H54 (cell line): ENCODE measurements at places on chromosomes 2 and 18.

- no peak for DNase-seq
Measured at GRCh38 chr2:122136056-122136455, 380.6 kb downstream of the TSN start.

DNA sequence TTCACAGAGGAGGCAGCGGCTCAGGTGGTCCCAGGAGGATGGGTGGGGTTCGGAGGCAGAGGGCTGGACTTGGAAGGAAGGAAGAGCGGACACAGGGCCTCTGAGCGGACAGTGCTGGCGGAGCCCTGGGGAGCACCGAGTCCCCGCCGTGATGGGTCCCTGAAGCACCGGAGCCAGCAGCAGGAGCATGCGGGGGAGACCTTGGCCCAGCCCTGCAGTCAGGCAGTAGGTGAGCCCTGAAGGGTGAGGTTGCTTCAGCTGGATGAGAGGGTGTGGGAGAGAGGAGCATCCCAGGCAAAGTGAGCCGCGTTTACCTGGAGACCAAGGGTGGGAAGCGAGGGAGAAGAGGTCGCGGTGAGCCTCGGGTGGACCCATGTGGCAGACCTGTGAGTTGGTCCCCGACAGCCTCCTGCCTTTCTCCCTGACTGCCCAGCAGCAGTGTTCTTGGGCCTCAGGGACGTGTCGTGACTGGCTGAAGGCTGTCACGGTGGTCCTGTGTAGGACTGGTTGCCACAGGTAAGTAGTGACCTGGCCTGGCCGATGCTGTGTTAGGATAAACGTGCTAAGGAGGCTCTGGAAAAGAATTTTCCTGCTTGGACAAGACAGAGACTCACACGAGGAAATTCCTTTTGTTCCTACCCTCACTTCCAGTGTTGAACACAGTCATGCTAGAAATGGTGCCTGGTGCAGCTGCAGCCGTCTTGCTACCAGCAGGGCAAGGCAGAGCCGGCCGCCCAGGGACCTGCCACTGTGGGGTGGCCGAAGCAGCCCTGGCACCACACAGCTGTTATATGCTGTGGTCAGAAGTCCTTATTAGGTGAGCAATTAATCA lies 73.0 kb downstream of the RRM2 start:
- DNase-seq = no peak

GRCh38 chr2:71786291-71787107 lies 333.1 kb downstream of the DYSF start:
- DNase-seq = no peak

GRCh38 chr2:197198890-197199289 lies 111.7 kb downstream of the ANKRD44 start:
- DNase-seq = no peak

GRCh38 chr2:216073773-216074172 lies 7.8 kb downstream of the PECR start:
- no peak for DNase-seq

DNA sequence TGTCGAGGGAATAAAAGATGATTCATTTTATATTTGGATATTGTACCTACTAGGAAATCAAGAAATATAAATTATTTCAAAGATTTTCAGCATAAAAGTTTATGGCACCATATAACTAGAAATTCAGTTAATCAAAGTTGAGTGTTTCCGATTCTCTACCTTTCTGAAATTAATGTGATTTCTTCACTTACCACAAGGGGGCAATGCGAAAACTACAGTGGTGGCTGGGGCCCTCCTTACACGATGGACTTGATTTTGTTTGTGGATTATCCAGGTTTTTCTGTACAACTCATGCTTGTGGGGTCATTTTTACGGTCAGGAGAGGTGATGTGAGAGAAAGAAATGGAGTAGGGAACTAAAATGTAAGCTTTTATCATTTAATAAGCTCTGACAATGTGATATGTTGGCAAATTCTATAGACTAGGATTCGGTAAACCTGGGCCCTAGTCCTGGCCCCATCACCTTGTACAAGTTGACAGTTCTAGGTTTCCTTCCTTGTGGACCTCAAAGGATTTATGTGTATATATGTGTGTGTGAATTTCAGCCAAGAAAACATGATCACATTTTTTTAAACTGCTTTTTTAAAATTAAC lies 47.6 kb downstream of the G6PC2 start:
- DNase-seq = no peak

DNA sequence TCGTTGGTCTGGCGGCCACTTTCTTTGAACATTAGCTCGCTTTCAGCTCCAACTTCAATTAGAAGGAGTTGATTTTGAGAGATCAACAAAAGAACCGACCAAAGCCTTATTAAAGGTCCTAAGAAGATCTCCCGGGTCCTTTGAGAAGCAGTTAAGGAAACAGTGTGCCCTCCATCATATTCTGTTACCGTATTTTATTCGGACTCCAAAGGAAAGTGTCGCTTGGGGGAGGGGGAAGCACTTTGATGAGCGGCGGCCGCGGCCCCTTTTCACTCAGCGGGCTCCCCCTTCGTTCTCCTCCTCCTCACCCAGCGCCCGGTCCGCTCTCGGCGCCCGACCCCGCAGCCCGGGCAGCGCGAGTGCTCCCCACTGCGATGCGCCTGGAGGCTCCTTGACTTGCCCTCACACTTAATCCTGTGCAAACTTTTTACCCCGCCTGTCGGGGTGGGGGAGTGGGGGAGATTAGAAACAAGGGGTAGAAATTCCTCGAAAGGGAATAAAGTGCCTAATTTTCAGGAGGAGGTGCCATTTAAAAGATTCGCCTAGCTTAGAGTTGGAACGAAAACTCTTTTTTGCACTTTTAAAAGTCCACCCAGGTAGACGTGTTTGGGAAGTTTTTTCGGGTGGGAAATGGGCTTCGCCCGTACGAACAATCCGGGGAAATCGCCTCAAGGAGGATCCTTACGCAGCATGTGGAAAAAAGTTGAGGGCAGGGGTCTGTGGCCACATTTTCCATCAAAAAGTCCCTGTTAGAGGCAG lies 1.2 kb upstream of the OTX1 start:
- DNase-seq = no peak

- DNase-seq = no peak
Measured at GRCh38 chr2:104854498-104855220, 744 bp downstream of the POU3F3 start.

DNA sequence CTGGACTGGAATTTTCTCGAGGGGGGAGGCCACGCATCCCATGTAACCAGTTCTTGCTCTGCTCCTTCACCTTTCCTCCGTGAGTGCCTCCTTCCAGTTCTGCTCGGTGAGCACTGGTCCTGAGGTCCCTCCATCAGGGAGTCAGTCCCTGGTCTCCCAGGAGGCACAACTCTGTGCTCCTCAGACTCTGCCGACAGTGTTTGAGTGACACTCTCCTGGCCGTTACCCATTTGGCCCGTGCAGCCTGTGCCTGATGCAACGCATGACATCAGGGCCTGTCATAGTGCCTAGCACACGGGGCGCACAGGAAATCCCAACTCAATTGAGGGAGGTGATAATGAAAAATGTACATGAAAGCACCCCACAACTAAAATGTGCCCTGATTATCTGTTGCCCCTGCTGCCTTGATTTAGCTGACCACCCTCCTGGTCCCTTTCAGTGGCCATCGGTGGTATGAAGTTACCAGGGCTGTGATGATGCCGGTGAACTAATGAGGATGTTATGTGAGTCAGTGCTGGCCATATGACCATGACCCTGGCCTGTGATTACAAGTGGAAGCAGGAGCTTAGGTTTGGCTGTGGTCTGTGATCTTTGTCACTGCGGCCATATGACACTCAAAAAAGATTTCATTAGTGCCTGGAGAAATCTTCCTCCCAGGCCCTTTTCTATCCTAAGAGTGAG lies 144.6 kb downstream of the TDRD15 start:
- no peak for DNase-seq

- no peak for DNase-seq
Measured at GRCh38 chr2:149019768-149020167, 18.7 kb upstream of the LYPD6B start.

- DNase-seq = no peak
Measured at GRCh38 chr2:22995576-22995975, 389.4 kb upstream of the KLHL29 start.

DNA sequence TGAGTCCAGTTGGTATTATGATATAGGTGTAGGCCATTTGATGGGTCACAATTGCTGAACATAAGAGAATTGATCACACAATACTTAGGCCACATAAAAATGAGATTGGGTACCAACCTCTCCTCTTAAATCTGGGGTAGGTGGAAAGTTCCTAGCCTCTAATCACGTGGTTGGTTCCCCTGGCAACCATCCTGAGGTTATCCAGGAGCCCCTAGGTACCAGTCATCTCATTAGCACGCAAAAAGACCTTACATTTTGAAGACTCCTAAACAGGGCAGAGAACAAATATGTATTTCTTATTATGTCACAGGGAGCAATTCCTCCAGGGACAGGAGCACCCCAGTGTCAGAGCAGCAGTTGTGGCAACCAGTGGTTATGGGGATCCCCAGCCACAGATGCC lies 12.7 kb upstream of the SELENOI start:
- no peak for DNase-seq

DNA sequence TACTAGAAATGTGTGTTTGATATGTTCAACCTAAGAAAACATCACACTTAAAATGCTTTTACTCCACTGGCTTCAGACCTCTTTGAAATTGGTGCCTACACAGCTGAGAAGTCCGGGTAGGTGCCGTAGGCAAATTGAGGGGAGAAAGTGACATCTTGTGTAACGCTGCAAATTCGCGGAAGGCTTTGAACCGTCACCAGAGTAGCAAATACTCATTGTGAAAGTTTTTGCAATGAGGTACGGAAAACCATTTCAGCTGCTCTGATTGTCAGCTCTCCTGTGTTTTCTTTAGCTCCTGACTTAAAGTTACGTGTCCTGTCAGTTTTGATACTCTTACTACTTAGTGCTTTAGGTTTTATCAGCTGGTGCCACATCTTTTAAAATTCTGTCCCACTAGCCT lies 224.5 kb downstream of the FAM210A start:
- no peak for DNase-seq

- DNase-seq = no peak
Measured at GRCh38 chr2:83971547-83971946, 487.5 kb downstream of the SUCLG1 start.

DNA sequence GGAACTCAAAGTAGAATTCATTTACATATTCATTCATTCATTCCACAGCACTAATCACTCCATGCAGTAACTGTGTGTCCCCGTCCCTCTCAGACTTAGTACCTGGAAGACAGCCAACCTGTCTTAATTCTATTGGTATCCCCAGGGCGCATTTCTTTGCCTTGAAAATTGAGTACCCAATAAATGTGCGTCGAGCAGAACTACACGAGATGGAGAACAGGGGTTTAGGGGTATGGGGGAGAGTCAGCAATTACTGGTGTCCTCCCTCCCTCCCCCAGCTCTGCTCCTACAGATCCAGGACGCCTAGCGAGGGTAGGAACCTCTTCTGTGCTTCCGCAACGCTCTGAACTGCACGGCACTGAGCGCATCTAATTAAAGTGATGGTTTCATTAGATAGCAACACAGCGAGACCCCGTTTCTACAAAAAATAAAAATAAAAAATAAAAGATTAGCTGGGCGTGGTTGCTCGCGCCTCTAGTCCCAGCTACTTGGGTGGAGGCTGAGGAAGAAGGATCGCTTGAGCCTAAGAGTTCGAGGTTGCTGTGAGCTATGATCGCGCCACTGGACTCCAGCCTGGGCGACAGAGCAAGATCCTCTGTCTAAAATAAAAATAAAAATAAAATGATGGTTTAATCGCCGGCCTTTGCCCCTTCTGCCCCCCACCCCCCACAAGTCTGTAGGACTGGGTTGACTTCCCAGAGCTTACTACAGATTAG lies 614 bp upstream of the FKBP1B start:
- DNase-seq = no peak
